Inflammatory macrophage treated with lipopolysaccharide for 4 hours (primary cell): ENCODE measurements at places on chromosomes 11 and 22.
A peak's percentile ranks its signal among the peaks of the same experiment; 100 is the strongest.

- DNase-seq: peak; percentile 70
These were observed 10.7 kb upstream of the MRGPRX2 start for GRCh38 chr11:19071255-19071654.

DNA sequence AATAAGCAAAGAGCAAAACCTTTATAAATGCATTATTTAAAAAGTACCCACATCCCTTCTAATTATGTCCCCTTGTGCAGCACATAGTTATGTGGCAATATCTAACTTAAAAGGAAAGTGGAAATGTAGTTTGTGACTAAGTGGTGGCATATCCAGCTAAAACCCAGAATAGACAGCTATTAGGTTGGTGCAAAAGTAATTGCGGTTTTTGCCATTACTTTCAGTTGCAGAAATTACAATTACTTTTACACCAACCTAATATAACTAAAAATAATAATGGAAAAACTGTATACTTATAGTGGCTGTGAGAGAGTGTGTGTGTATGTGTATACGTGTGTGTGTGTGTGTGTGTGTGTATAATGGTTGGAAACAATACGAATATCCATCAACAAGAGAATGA lies 1108.1 kb upstream of the CNTN5 start:
- no peak for DNase-seq

GRCh38 chr11:3144296-3145205 lies 20.6 kb downstream of the OSBPL5 start:
- no peak for DNase-seq

GRCh38 chr11:73225851-73226250 lies 7.8 kb downstream of the P2RY2 start:
- no peak for DNase-seq

DNA sequence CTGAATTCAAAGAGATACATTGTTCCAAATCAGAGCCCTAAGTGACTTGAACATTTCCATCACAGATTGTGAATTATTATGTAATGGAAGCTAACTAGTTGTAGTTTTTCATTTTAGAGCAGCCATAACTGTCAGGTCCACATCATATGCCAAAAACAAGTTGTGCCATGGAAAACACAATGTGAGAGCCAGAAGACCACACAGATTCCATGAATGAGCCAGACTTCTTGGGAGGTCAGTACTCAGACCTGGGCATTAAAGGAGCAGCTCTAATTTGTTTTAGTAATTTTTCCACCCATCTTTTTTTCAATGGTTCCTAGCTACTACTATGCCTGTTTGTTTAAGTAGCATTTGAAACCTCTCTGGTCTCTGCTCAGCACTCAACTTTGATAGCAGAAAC lies 279.4 kb downstream of the FAT3 start:
- DNase-seq: no peak

DNA sequence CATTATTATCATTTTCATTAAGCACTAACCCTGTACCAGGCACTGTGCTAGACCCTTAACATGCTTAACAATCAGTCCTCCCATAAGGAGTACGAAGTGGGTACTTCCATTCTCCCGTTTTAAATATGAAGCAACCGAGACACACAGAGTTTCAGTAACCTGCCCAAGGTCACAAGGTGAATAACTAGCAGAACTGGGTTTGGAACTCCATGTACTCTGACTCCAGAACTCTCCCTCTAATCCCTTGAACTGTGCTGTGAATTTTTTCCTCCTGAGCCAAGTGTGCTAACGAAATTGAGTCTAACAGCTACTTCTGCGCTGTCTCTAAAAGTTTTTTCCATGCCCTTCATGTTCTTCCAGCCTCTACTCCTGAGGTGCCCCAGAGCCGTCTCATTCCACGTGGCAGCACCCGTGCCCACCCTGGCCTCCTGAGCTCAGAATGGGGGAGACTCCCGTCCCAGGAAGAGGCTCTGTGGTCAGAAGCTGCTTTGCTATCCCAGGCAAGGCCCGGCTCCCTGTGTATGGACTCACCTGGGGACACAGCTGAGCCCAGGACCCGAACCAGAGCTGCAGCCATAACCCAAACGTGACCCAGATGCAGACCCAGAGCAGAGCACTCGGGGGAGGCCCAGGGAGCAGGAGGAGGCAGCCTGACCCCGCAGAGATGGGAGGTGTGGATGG lies 8.6 kb upstream of the TRIM29 start:
- DNase-seq: no peak

- peak; percentile 94 for DNase-seq
These were observed at the start of gene CASP4 for GRCh38 chr11:104968355-104968855. Gene CASP4 (minus strand): TSS chr11:104968574. CDS start chr11:104968525, 49 bp downstream.

DNA sequence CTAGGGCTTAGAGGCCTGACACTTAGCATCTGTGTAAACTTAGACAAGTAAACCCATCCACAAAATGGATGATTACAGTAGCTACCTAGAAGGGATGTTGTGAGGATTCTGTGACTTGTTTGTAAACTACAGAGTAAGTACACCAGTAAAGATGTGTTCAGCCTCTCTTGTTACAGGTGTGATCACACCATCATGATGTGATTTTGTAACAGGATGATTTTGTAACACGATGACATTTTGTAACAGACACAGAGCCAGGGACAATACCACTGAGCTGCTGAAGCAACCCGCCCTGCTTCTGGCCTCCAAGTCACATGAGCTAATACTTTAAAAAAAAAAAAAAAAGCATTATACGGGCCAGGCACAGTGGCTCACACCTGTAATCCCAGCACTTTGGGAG lies 17.0 kb downstream of the FADD start:
- DNase-seq: peak; percentile 6

DNA sequence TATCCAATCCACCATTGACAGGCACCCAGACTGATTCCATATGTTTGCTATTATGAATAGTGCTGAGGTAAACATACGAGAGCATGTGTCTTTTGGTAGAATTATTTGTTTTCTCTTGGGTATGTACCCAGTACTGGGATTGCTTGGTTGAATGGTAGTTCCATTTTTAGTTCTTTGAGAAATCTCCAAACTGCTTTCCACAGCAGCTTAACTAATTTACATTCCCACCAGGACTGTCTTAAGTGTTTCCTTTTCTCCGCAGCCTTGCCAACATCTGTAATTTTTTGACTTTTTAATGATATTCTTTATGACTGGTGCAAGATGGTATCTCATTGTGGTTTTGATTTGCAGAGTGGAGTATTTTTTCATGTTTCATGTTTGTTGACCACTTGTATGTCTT lies 8.3 kb downstream of the FDX1 start:
- no peak for DNase-seq
